ENCODE measurements at places on chromosomes 13 and 19.

- no peak for DNase-seq
Measured at GRCh38 chr13:100680131-100680530, 5.5 kb upstream of the TMTC4 start.

DNA sequence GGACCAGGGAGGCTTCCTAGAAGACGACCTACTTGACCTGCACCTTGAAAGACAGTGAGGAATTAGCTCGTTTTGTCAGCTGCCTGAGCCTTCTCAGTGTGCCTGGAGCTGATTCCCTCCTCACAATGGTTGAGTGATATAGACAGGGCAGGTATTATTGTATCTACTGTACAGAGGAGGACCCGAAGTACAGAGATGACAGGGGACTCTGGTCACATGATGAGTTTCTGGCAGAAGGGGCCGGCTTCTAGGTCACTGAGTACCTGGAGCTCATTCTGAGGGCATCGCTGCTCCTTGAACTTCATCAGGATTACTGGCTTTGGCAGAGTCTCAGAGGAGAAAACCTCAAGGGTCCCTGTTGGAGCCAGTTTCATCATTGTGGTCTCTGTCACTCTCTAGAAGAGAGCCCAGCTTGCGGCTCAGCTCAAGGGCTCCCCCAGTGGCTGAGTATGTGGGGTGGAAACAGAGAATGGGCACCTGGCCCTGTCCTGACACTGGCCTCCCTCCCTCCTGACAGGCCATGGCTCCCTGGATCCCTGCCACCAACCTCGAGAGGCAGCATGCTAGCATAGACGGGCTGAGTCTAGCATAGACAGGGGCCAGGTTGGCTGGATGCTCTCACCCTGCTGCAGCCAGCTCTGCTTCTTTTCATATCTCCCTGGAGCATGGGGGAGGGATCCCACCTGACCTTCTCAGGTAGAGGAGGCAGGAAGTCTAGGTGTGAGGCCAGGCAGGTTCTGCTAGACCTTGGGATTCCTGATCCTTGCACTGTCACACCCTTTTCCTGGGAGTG, 38.7 kb downstream of the NFIX start:
- peak; percentile 62 for DNase-seq

- DNase-seq, result no peak
Measured at GRCh38 chr19:7230826-7231225, 63.4 kb downstream of the INSR start.

DNA sequence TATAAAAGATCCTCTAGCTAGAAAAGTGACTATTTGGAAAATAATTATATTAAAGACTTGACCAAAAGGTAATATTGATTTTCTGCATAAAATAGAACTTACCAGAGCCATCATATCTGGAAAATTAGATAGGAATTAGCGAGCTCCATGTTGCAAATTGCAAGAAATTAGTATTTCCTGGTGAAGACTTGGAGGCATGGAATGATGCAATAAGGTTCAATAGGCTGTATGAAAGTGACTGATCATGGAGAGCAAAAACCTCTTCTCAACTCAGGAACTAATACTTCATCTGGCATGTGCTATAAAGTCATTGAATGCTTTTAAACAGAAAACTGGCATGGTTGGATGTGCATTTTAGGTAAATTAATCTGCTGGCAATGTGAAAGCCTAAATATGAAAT, 66.3 kb upstream of the UFM1 start:
- DNase-seq, result peak; percentile 25

- peak; percentile 52 for DNase-seq
Measured at GRCh38 chr19:4581666-4582553, 22.4 kb upstream of the SEMA6B start.

GRCh38 chr13:85853901-85854663, 54.9 kb upstream of the SLITRK6 start:
- no peak for DNase-seq

DNA sequence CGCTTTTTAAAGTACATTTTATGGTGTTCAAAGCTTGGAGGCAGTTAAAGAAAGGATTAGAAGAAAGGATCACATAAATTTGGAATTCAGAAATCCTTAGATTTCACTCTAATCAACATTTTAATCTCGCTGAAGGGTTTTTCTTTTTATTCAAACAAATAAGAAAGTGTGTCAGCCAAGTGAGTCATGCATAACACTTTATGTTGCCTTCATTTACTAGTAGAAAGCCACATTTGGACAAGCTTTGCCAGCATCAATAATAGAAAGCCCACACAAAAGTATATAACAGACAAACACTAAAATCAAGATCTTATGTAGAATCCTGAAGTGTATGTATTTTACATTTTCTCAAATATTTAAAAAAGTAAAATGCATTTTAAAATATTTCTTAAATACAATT, 154.9 kb upstream of the TRPC4 start:
- no peak for DNase-seq

DNA sequence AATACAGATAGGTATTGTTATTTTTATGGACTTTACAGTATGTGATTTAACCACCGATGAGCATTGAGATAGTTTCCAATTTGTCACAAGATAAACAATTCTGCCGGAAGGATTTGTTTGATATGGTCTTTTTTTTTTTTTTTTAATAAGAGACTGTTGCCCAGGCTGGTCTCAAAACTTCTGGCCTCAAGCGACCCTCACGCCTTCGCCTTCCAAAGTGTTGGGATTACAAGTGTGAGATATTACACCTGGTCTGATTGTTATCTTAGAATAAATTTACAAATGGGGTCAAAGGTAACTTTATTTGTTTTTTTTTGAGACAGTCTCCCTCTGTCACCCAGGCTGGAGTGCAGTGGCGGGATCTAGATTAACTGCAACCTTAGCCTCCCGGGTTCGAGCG, 1.2 kb downstream of the GARRE1 start:
- DNase-seq, result no peak

- DNase-seq, result no peak
Measured at GRCh38 chr13:51003642-51004041, 94.1 kb downstream of the RNASEH2B start.

DNA sequence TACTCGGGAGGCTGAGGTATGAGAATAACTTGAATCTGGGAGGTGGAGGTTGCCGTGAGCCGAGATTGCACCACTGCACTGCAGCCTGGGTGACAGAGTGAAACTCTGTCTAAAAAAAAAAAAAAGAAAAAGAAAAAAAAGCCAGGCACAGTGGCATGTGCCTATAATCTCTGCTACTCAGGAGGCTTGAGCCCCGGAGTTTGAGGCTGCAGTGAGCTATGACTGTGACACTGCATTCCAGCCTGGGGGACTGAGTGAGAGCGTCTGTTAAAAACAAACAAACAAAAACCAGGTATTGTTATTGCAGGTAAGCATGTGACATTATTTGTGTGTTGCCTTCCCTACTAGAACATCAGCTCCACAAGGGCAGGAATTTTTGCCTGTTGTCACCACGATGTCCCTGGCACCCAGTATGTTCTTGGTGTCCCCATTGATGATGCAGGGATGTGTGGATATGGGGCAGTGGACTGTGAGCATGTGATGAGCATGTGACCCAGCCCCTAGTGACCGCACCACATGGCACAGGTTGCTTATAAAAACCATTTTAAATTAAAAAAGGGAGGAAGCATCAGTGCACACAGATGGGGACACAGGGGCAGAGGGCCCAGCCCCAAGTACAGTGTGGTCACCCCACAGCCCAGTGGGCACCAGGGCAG, 1.6 kb upstream of the KANK2 start:
- no peak for DNase-seq

DNA sequence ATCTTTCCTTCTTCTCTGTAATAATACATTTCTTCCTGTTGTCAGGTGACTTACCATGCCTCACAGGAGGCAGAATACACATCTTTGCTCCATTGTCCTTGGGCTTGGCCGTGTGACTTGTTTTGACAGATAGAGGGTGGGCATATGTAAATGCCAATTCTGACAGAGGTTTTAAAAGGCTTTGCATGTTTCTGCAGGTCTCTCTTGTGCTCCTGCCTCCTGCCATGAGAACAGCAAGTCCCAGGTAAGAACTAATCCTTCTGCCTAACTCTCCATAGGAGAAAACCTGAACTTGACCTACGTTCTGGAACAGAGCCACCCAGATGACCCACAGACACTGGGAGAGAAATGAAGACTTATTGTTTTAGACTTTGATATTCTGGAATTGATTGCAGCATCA, 88.7 kb upstream of the TNFSF11 start:
- no peak for DNase-seq

- no peak for DNase-seq
Measured at GRCh38 chr13:77506874-77507273, 28.6 kb upstream of the SCEL start.

DNA sequence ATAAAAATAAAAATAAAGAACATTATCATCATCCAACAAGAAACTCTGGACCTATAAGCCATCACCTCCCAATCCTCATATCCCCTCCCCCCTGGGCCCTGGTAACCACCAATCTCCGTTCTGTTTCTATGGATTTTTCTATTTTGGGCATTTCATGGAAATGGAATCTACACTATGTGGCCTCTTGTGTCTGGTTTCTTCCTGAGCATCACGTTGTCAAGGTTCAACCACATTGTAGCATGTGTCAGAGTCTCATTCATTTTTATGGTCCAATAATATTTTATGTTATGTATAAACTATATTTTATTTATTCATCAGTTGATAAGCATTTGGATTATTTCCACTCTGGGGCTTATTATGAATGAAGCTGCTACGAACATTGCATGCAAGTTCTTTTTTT, 26.9 kb downstream of the SULT2B1 start:
- DNase-seq, result peak; percentile 52

GRCh38 chr13:111597191-111597611, 276.8 kb downstream of the TEX29 start:
- DNase-seq, result no peak

DNA sequence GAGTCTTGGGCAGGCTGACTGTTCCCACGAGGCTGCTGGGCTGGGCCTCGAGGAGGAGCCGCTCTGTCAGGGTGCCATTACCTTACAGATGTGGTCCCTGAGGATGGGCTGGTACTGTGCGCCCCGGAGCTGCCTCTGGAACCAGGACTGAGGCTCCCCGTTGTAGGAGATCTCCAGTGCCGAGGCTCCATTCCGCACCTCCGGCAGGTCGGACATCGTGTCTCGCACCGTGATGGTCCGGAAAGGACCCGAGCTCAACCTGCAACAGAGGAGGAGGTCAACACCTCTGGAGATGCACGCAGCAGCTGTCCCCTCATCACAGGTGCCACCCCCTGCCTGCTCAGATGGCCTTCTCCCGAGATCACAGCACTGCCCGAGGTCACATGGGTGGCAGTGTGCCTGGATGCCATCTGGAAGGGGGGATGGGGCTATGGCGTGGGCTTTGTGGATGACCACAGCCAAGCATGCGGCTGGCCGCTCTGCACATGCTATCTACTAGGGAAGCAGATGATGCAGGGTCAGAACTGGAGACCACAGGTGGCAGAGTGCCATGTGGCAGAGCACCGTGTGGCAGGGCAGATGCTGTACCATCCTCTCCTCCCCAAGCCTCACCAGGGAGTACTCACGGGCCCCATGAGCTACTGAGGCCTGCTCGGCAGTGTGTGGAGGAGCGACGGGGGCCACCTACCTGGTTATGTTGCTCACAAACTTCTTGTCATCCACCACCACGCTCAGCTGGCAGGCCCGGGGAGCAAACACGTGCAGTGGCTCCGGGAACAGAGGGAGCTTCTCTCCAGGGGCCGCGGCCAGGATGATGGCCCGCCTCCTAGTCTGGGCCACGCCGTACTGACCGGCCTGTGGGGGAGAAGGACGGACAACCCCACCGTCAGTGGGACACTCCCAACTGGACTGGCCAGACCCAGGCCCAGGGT, 18.3 kb upstream of the EIF3G start:
- no peak for DNase-seq

DNA sequence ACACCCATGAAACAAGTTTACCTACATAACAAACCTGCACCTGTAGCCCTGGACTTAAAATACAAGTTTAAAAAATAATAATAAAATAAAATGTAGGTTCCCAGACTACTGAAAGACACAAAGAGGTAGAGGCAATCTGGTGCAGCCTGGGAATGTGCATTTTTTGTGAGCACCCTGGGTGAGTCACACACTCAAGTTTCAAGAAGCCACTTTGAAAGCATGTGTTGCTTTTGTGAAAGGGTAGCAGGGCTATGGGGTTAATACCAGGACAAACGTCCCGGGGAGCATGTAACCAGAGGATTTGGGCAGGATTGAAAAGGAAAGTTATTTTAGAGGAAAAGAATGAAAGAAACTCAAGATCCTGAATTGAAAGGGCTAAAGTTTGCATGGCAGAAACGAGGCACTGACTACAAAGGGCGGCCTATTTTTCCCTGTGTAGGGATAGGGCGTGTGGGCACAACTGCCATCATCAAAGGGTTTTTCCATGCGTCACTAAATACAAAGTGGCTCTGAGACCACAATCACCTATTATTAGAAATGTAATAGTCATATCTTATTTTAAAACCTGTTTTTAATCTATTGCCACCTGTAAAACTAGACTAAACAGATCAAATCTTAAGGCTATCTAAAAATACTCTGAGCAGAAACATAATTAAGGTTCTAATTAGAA, 314.9 kb downstream of the COG6 start:
- no peak for DNase-seq

GRCh38 chr13:20294497-20294896, 62.4 kb upstream of the GJB6 start:
- no peak for DNase-seq

DNA sequence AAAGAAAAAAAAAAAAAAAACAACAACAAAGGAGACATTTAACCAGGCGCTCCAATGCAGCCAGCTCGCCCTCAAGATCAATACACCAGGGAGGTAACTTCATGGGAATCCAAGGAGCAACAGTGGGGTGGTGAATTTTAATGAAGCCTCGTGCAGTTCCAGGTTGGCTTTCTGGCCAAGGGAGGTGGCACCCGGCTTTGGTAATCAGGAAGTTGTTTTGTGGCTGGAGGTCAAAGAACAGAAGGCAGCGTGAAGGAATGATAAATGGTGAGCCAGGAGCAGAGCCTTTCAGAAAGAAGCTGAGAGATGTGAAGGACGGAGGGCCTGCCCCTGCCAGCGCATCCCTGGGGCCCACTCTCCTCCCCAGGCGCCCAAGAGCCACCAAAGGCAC, 188.2 kb upstream of the TSC22D1 start:
- DNase-seq, result no peak

DNA sequence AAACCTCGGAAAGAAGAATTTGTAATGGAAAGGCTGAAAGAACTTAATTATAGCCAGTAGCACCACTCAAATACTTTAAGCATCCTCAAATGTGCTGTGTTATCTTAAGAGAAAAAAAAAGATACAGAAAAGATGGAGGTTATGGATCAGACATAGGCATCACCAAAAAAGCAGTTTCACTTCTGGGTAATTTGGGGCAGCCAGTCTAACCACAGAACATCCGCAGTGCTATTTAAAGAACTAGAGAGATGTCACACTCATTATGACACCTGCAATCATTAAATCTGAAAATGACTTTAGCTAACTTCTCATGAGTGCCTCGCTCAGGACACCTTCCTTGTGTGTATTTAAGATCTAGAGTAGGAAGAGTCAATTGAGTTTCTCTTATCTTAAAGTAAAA, 211.8 kb downstream of the RBM26 start:
- DNase-seq, result no peak

- DNase-seq, result no peak
Measured at GRCh38 chr13:109804654-109805053, 18.3 kb upstream of the IRS2 start.

- DNase-seq, result no peak
Measured at GRCh38 chr19:50925734-50926133, 14.5 kb upstream of the KLK4 start.

- DNase-seq, result peak; percentile 4
Measured at GRCh38 chr13:53045189-53045588, 16.6 kb downstream of the OLFM4 start.

All from fibroblast of skin of abdomen (primary cell).